GM20000 (cell line): ENCODE measurements at places on chromosomes 4 and X.
A peak's percentile ranks its signal among the peaks of the same experiment; 100 is the strongest.

GRCh38 chr4:120874792-120875774, 47.4 kb downstream of the PRDM5 start:
- DNase-seq = no peak

DNA sequence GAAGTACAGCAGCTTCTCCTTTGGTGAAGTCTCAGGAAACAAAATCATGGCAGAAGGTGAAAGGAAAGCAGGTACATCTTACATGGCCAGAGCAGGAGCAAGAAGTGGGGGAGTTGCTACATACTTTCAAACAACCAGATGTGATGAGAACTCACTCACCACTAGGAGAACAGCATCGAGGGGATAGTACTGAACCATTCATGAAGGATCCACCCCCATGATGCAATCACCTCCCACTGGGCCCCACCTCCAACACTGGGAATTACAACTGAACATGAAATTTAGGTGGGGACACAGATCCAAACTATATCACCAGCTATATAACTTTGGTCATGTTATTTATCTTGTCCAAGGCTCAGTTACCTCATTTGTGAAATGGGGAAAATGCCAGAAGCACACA, 159.4 kb downstream of the OPHN1 start:
- DNase-seq = no peak

DNA sequence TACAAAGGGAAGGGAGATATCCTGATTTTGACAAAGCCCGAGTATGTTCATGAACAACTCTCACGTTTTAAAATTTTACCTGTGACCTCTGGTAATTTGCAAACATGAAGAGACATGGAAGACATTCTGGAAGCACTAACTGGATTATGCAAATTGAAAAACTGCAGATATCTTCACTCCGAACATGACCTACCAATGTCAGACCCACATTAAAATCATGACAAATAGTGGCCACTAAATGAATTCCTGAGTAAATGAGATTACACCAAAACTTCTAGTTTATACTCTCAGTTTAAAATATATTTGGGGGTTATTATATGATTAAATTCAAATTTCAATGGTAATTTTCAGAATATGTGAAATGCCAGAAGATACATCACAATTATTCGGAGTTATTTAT, 19.9 kb upstream of the CBR4 start:
- no peak for DNase-seq

- no peak for DNase-seq
Observed at GRCh38 chr4:18050448-18050847, 28.9 kb upstream of the LCORL start.

DNA sequence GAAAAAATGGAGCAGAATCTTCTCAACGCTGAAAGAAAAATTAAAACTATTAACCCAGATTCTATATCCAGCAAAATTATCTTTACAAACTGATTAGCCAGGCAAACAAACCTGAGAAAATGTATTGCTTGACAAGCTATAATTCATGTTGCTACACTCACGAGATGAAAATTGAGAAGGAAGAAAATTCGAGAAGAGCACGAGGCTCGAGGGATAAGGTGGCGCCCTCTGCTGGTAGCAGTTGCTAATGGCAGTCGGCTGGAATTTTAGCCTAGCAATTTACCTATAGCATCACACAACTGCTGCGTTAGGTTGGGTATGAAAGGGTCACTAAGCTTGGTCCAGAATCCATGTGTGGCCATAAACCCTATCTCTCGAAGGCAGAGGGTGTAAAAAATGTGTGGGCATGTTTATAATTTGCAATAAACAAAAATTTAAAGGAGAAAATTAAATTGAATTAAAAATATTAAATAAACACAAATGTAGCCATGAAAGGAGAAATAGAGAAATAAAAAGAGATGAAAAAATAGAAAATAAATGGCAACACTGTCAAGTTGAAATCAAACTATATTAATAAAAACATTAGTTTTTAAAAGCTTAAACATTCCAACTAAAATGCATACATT, 126.6 kb downstream of the PPP4R3C start:
- peak; percentile 3 for DNase-seq

GRCh38 chrX:53992589-53992988, 51.7 kb downstream of the PHF8 start:
- DNase-seq = no peak

DNA sequence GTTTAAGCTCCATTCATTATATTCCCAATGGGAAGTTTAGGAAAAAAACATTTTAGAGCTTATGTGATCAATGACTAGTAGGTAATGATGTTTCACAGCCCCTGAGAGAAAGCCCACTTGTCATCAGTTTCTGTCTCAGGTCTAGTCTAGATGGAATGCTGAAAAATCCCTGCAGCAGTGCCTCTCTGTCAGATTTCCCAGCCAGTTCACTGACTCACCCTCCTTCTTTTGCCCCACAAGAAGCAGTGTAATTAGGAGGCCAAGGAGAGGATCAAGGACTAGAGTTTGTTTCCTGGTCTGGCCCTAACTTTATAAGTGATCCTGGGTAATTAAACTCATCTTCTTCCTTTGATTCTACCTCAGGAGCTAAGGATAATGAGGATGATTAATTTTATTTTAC, 118.7 kb upstream of the ANXA3 start:
- DNase-seq = no peak

DNA sequence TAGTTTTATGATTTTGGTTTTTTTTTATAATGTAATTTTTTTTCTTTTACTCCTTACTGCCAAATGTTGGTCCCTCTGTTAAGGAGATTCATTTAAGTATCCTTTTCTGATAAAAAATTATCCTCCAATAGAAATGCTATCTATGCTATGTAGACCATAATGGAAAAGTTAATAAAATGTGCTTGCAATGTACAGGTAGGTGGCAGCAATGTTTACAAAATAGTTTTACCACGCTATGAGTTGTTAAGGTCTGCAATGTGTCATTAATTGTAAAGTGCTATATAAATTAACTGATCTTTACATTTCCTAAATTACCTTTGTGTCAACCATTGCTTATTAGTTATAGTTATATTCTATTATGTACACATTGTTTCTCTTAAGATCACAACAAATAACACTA, 3.8 kb upstream of the CENPC start:
- peak; percentile 19 for DNase-seq

DNA sequence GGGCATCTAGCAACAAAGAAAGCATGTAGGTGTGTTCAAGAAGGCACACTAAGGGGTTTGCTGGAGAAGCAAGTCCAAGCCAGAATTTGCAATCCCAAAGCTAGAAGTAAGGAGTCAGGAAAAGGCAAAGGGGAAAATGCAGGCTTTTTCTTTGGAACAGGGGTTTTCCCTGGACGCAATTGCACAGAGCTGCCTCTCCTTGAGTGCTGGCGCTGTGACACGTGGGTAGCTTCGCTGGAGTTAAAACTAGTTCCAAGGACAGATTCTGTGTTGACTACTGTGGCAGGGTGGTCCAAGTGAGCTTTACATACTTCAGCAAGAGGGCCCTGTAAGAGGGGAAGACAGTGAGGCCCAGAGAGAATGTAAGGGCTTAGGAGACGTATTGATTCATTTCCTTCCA, 277.1 kb downstream of the ADGRA3 start:
- DNase-seq = no peak

DNA sequence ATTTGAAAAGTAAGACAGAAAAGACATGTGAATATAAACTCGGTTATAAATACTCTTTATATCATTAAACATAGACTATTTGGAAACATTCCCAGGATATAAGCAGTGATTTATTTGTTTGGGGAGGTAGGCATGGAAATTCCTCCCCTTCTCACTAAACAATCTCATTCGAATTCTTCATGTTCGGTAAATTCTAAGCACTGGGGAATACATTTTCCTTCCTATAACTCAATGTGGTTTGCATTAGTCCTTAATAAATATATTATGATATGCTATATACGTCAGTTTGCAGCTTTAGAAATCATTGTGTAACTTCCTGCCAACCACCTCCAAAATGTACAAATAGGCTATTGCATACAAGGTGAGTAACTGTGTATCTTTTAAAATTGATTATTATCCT, 99.6 kb downstream of the UGT8 start:
- no peak for DNase-seq

GRCh38 chr4:32958586-32958985, 2238.4 kb downstream of the PCDH7 start:
- DNase-seq = no peak
